Renal cortical epithelial cell (primary cell): ENCODE measurements at places on chromosomes 6 and 20. TPM values are rescaled to one million over a fixed set of nuclear protein-coding genes. Genes with fewer than 3 reads are reported as not detected.
A peak's percentile ranks its signal among the peaks of the same experiment; 100 is the strongest.

- peak; percentile 85 for DNase-seq
These were observed 54.8 kb downstream of the NFATC2 start for GRCh38 chr20:51487565-51488268.

- no peak for DNase-seq
These were observed 9.4 kb upstream of the SRC start for GRCh38 chr20:37336369-37337207.

GRCh38 chr6:46296586-46296985 is 125.8 kb upstream of the ENPP5 start:
- DNase-seq = peak; percentile 16

Gene RIOK1
- 10.4 and 16.9 TPM in 2 replicates for total RNA-seq
